ENCODE measurements at places on chromosomes 1 and 21.

GRCh38 chr1:228555074-228555994 lies 68.2 kb downstream of the RNF187 start:
- no peak for DNase-seq

DNA sequence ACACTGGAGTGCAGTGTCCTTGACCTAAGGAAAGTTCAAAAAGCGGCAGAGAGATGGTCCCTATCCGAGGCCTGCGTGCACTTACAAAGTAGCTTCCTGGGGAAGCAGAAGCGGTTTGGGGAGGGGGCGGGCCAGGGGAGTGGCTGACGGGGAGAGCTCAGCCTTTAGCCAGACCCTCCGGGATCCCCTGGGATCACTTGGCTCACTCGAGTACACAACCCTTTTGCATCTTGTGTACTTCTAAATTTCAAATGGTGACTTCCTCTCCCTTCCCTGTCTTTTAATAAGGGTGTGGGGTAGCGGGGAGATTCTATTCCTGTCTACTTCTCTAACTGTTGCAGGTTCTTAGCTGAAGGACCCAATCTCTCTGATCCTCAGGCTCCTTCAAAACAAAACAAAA lies 18.1 kb upstream of the SNX27 start:
- no peak for DNase-seq

DNA sequence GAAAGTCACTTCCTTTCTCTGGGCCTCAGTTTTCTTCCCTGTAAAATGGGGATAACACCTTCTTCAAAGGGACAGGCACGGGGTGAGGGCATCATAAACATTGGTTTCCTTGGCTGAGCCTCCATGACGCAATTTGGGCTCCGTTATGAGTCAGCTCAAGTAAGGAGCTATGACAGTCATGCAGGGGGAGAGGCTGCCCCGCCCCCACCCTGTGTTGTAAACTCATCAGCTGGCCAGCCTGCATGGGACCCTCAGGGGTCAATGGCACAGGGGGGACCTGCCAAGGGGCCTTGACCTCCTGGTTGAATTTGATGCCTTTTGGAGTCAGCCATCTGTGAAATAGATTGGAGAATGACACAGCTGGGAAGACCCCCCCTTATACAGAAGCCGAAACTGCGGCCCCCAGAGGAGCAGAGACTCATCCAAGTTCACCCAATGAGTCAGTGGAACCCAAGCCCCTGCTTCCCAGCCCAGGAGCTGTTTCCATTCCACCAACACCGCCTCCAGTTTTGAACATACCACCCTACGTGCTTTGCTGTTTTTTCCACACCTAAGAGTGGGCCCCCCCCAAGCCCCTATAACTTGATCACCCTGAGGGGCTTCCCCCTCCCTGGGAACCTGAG lies 36.8 kb upstream of the RUNX3 start:
- no peak for DNase-seq

- DNase-seq = no peak
Measured at GRCh38 chr1:236099355-236099974, 34.6 kb upstream of the NID1 start.

DNA sequence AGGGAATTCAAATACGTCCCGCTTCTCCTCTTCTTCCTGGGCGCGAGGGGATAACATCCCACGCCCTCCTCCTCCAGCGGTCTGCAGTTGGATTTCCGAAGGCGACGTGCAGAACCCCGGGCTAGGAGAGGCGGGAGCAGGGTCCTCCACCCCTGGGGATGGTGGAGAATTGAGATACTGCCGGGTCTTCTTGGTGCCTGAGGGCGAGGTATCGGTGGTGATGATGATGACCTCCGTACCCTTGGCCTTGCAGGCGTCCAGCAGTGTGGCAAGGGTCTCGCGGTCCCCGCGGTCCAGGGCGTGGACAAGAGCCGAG lies 3.2 kb upstream of the LIX1L start:
- no peak for DNase-seq

- no peak for DNase-seq
Measured at GRCh38 chr1:29436181-29436785, 200.0 kb downstream of the PTPRU start.

DNA sequence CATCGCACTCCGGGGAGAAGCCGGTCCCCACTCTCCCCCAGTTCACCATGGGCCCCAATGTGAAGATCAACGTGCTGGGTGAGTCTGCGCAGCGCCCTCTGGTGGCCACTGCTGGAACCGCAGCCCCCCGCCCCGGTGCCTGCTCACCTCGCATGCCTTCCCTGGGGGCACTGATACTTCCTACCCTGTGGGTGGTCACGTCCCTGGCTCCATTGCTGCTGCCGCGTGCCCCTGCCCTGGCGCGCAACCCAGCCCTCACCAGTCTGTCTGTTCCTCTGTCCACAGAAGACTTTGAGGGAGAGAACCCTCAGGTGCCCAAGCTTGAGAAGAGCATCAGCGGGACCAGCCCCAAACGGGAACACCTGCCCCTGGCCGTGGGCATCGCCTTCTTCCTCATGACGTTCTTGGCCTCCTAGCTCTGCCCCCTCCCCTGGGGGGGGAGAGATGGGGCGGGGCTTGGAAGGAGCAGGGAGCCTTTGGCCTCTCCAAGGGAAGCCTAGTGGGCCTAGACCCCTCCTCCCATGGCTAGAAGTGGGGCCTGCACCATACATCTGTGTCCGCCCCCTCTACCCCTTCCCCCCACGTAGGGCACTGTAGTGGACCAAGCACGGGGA lies 7.6 kb downstream of the EFNA3 start:
- DNase-seq = no peak

GRCh38 chr1:146019231-146020057 lies 2.1 kb downstream of the HJV start:
- DNase-seq = no peak

- DNase-seq = peak; percentile 28
Measured at GRCh38 chr1:205012391-205013140, 30.4 kb upstream of the CNTN2 start.

DNA sequence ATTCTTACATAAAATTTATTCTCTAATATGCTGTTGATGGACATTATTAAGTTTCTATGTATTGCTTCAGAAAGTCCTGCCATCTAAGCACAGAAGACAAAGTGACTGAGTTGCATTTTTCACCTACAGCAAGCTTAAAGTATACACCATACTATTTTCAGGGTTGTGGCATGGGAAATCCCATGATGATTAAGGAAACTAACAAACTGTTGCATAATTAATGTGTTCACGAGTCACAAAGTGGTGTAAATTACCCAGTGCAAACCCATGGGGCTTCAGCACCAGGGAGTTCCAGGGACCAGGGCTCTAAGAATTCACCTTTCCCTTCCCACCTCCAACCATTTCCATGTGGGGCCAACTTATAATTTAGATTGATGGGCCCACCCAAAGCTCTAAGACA lies 81.9 kb upstream of the NR5A2 start:
- no peak for DNase-seq

- DNase-seq = no peak
Measured at GRCh38 chr1:71116729-71117128, 35.9 kb upstream of the ZRANB2 start.

- DNase-seq = no peak
Measured at GRCh38 chr1:230639714-230640209, 2.5 kb upstream of the COG2 start.

DNA sequence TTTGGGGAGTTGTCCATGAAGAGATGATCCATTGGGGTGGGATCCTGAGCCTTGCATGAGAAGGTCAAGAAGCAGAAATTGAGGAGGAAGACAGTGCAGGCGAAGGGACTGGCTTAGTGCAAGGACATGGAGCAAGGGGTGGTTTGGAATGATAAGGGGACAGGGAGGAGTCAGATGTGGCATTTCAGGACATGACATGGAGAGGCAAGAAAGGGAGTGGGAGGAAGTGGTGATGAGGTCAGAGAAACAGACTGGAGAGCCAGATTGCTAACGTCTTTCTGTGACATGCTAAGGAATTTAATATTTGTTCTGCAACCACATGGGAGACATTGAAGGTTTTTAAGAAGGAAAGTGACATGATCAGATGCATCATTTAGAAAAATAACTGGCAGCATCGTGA lies 346.8 kb upstream of the FMN2 start:
- no peak for DNase-seq

GRCh38 chr1:51329443-51330325 lies 678 bp downstream of the TTC39A start:
- DNase-seq = peak; percentile 82

All from NCI-H510A (cell line).